ENCODE measurements at places on chromosomes 13 and 19.

- DNase-seq = peak; percentile 72
Observed at GRCh38 chr19:4140237-4140711, 13.2 kb upstream of the CREB3L3 start.

DNA sequence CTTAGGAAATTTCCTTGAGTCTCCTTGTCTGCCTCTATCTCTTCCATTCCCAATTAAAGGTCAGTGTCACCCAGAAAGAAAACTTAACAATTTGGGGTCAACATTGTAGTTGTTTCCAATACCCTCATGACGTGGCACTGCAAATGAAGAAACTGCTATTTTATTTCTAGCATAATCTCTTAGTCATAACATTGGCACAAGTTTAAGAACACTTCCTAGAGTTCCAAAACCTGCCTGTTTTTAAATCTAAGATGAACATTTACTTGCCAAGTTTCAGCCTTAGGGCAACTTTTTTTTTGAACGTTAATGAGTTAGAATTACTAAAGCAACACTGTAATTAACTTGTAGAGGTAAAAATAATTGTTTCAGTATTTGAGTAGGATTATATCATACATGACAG, 108.0 kb downstream of the LMO7 start:
- no peak for DNase-seq

DNA sequence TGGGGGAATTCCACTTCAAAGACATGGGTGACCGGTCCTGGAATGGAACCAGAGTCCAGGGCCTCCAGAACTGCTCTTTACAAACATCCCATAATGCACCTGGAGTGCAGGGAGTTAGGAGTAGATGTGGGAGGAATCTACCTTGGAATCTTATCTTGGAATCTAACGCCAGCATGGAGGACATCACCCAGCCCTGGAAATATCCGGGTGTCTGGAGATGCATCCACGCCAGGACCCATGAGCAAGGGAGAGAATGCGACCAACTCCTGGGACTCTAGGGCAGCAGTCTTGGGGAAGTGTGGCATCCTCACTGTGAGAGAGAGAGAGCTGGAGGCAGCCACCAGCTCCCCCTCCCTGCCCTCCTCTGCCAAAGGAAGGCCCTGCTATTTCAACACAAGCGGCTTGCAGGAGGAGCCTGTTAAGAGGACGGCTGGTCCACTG, 211.8 kb downstream of the UQCRFS1 start:
- DNase-seq = no peak

DNA sequence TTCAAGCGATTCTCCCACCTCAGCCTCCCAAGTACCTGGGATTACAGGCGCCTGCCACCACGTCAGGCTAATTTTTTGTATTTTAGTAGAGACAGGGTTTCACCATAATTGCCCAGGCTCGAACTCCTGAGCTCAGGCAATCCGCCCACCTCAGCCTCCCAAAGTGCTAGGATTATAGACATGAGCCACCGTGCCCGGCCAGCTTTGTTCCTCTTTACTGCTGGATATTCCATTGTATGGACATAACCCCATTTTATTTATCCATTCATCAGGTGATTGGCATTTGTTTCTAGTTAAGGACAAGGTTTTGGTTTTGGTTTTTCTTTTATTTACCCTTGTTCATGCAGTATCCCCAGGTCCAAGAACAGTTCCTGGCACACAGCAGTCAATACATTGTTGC, 4.1 kb upstream of the RPS9 start:
- DNase-seq = no peak

- no peak for DNase-seq
Observed at GRCh38 chr19:19121371-19121770, 16.9 kb downstream of the TMEM161A start.

DNA sequence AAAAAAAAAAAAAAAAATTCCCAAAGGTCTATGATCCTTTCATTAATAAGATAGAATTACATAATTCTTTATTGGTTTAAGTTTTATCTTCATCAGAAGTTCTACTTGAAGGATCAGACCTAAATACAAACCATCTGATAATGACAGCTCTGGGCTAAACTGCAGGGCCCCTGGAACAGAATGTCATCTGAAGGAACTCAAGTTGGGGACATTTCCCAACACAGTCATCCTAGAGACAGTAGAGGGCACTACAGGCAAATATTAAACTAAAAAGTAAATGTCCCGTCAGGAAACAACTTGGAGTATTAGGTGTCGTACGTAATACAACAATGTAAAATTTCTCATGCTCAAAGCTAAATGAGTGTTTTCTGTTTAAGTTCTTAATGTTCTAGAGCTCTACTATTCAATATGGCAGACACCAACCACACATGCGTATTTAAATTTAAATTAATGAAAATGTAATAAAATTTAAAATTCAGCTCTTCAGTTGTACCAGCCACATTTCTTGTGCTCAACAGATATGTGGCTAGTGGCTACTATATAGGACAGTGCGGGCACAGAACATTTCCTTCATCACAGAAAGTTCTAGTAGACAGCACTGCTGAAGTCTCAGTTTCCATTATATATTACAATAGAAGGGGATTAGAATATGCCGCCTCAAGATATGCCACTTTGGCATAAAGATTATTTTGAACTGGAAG, 21.8 kb upstream of the NAXD start:
- DNase-seq = peak; percentile 60

DNA sequence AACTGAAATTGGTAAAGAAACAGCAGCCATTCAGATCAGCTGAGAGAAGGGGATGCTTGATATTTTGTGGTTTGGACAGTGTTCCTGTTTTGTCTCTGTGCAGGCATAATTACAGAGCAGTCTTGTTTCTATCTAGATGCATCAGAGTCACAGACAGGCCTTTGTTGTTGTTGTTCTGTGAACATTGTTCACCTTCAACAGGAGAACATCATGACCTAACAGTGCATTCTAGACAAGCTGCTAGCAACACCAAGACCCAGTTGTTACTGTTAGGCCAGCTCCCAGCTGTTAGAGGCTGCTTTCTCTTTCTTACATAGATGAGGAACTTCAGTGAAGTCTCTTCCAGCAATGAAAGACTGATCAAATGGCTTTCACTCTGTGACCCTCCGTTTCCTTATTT, 8.5 kb upstream of the LSR start:
- no peak for DNase-seq

GRCh38 chr13:71274923-71275608, 591.9 kb downstream of the DACH1 start:
- DNase-seq = no peak

DNA sequence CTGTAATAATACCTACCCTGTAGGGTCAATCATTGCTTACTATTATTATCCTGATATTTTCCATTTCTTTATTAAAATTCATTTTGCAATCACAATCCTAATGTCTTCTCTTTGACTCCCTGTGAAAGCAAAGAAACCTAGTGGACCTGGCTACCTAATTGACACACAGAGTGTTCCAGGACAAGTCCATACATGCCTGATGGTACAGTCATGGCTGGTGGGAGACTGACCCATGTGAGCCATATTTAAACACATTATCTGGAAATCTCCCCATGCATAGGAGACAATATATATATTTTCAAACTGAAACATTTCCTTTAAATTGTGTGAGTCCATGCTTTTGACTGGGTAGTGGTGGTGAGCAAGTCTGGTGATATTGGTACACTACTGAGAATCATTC, 230.6 kb upstream of the DACH1 start:
- no peak for DNase-seq

DNA sequence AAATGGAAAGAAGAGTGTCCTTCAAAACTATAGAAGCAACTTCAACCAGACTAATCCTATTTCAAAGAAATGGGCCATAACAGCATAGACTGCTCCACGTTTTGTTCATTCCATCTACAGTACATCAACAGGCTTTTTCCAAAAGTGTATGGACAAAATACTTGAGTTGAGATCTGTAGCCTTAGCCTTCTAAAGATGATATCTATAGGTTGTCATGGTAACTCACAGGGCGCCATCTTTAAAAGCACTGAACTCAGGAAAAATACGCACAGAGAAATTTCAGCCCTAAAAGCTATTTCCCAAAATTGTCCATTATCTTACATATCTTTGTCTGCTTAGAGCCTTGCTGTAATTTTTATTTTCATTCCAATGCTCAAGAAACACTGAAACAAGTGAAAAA, 439.4 kb upstream of the NBEA start:
- no peak for DNase-seq

- DNase-seq = peak; percentile 19
Observed at GRCh38 chr19:16897029-16897855, 8.4 kb downstream of the F2RL3 start.

- no peak for DNase-seq
Observed at GRCh38 chr13:49693191-49693733, 2.0 kb upstream of the EBPL start.

DNA sequence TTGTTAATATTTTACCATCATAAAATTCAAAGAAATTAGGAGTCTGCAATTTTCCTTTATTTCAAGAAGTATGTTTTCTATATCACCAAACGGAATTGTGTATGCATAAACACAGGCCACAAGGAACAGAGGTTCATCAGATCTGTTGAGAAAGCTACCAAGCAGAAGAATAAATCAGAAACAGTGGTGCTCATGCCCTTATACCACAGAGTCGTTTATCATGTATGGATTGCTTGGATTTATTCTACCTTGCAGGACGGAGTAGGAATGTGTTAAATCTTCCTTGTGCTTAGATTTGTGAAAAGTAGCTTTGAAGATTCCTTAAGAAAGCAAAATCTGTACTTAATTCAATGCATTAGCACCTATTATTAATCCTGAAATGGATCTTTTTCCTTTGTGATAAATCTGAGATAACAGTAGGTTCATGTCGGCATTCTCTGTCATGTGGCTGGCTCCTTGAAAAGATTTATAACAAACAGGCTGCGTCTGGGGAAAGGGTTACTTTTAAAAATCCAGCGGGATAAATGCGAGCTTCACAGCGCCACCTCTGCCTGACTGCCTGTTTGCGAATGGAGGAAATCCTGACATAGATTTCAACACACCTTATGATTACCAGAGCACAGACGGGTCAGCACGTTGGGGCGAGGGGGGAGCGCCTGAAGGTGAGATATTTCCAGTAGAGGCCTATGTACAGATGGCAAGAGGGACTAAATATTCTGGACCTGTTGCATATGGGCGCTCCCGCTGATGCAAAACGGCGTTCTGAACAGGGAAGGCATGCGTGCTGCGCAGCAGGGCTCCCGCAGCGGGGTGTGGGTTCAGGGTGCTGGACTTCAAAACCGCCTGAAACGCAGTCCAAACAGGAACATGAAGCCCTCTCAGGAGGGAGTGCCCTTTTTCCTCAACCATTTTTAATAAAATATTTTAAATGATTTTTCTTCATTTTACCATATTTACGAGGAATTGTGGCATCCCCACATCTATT, 445.5 kb upstream of the SGCG start:
- no peak for DNase-seq

DNA sequence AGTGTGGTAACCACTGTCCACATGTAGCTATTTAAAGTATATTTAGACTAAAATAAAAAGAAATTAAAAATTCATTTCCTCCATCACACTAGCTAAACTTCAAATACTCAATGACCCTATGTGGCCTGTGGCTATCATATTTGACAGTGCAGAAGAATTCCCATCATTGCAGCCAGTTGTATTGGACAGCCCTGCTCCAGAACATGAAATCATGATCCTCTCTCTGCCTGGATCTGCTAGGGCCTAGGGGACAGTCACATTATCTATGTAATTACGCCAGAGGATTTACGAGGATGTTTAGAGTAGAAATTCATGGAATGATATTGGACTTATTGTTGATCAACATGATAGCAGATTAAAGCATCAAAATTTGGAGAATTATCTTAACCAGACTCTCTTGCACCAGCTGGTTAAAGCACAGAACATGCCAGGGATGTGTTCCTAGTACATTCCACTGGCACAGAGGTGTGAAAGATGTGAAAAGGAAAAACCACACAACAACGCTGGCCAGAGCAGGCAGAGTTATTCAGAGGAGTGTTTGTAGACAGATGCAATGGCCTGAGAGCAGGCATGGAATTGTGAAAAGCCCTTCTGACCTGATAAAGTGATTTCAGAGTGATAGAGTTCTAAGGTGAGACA, 108.9 kb upstream of the STARD13 start:
- no peak for DNase-seq

GRCh38 chr19:7349961-7350711, 1.4 kb downstream of the ARHGEF18 start:
- DNase-seq = no peak

- DNase-seq = no peak
Observed at GRCh38 chr13:26668357-26669146, 92.0 kb downstream of the GPR12 start.

- no peak for DNase-seq
Observed at GRCh38 chr19:7877249-7877836, 3.2 kb upstream of the PRR36 start.

DNA sequence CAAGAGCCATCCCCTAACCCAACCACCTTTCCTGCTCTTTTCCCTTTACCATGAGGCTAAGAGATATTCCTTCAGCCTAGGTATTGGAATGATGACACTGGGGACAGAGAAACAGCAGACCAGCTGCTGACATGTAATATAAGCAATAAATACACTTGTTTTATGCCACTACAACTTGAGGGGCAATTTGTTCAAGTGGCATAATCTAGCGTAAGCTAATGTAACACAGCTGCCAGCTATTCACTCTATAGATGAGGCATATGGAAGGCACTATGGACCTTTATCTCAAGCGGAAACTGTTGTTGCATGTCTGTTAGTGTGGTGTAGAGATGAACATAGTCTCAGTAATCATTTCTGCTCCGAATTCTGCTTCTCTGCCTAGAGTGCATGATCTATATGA, 111.1 kb downstream of the STARD13 start:
- no peak for DNase-seq

- no peak for DNase-seq
Observed at GRCh38 chr13:39988351-39988750, 332.9 kb downstream of the COG6 start.

DNA sequence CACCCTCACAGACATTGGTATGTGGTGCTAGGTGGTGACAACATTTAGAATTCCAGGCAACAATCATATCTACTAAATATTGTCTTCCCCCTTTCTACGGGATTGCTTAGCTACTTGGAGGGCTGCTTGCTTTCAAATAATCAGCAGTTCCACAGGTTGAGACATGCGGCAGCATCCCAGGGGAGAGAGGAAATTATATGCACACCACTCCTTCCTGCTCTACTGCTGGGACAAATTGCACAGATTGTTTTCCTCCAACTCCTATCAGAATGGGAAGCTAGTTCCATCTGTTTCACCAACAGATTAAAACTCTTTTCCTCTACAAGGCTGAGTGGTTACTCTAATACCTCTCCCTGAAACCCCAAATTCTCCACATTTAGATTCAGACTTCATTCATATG, 275.4 kb downstream of the DNAJC15 start:
- DNase-seq = no peak

- no peak for DNase-seq
Observed at GRCh38 chr19:29006057-29006735, 206.8 kb downstream of the UQCRFS1 start.

Data from cerebellum (tissue), 4 donors.